Activated B cell treated with CpG ODN at 0.5 μM for 24 hours (primary cell): ENCODE measurements at places on chromosomes 6 and 20.

- DNase-seq = no peak
Measured at GRCh38 chr6:1945235-1945832, 300.1 kb downstream of the GMDS start.

- no peak for DNase-seq
Measured at GRCh38 chr6:124949706-124950105, 12.5 kb upstream of the RNF217 start.

GRCh38 chr6:54003316-54003715 is 107.9 kb upstream of the MLIP start:
- DNase-seq = no peak

- no peak for DNase-seq
Measured at GRCh38 chr6:134603561-134603960, 285.6 kb upstream of the SGK1 start.

DNA sequence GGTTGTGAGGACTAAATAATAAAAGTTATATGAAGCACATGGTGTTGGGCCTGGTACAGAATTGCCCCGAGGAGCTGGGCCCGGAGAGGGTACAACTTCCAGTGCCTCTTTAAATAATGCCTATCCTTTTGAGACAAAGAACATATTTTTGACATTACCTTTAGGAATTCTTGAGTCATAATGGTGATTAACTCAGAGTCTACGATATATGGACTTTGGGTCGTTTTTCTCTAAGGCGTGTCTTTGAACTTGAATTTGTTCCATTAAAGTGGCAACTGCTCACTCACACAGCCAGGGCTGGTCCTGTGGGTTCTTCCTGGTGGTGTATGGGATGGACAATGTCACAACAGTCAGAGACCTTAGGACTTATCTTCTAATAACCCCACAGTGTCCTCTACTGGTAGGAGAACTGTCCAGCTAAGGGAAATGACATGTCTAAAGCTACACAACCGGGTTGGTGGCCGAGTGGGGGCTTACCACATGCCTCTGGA is 106.5 kb downstream of the CDC5L start:
- no peak for DNase-seq

GRCh38 chr20:31716351-31716750 is 6.3 kb downstream of the BCL2L1 start:
- DNase-seq = no peak

DNA sequence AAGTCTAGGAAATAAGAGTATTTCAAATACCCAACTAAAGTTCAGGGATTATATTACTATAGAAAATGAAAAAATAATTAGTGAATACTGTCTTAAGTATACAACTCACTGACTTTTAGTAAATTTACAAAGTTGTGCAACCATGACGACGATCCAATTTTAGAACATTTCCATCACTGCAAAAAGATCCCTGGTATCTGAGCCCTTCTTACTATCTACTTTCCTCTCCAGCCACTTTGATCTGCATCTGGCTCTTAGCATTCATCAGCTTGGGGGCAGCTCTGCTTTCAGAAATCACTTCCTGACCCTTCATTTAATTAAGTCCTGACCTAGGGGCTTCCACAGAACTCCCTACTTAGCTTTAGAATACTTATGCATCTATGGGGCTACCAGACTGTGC is 38.2 kb upstream of the RBL1 start:
- DNase-seq = no peak

- DNase-seq = no peak
Measured at GRCh38 chr20:56350842-56351241, 7.9 kb upstream of the FAM210B start.

DNA sequence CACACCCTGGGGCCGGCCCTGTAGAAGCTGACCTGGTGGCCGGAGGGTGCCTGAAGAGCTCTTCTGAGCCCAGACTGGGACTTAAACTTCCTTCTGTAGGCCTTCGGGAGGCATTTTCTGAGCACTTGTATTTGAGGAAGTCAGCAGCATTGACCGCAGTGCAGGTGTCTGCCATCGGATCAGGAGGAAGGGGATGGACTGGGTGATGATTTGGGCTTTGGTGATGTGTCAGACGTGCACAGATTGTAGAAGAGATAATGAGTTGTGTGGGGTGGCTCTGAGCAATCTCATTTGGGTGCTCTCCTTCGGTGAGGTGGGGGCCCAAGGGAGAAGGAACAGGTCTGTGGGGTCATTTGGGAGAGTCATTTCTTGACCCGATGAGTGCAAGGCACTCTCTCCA is 150.9 kb downstream of the ARID1B start:
- DNase-seq = no peak

GRCh38 chr6:2853769-2854395 is 12.2 kb upstream of the SERPINB1 start:
- no peak for DNase-seq

- no peak for DNase-seq
Measured at GRCh38 chr20:17287503-17287902, 60.7 kb downstream of the PCSK2 start.

DNA sequence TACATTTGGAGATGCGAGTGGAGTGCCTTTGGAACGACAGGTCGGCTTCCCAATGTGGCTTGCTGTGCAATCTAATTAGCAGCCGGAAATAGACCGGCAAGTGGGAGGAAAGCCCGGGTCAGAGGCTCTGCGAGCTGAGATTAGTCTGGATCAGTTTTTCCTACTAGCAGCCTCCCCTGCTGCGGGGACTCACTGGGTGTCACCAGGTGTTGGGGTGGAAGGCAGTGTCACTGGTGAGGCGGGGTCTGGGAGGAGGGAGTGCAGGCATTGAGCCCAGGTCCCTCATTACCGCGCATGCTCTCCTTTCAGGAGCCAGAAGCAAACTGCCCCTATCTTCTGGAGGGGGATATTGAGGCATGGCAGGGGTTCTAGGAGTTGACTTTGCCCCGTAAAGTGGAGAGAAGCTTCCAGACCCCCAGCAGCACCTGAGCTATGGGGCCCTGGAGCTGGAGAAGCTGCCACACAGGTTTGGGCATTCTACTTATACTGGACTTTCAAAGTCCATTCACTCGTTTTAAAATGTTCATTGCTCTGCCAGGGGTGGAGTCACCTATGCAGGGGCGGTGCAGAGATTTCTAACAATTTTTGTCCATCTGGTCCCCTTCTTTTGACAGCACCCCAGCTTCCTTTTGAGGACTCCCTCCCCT is 11.0 kb downstream of the SULF2 start:
- DNase-seq = no peak

- DNase-seq = no peak
Measured at GRCh38 chr6:165497472-165497871, 165.6 kb downstream of the PDE10A start.

DNA sequence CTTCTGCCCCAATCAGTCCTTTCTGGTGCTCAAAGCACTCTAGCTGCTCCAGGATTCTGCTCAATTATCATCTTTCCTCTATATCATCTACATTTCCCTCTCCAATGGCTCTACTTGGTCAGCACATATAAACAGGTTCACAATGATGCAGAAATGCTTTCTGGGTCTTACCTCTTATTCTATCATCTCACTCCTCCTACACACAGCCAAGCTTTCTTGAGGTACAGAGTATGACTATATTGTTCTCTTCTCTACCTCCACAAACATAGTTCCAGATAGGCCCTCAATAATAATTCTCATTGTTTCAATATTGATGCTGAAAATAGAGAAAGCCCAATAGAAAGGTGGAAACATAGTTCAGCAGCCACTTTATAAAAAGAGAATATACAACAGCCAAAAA is 48.2 kb downstream of the HIVEP2 start:
- no peak for DNase-seq

DNA sequence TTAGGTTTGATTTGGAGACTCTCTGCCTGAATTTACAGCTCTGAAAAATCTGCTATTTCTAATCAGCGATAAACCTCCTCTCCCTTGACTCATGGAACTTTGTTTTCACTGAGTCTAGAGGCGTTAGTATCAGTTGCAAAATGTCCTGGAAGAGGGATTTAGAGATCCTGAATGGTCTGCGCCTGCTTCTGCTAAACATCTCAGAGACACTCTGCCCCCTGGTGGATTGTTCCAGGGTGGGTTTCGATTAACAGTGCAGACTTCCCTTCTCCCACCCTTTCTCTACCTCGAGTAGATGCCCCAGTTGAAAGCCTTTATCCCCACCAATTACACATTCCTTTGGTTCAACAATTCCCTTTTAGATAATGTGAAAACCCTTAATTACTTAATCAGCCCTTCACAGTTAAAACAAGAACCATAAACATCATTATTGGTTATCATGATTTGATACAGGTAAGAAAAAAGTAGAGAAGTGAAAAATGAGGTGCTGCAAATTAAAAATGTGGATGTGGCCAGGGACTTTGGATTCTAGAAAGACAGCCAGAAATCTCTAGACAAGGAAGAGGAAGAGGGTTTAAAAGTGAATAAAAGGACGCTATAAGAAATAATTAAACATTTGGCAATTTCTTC is 5.5 kb downstream of the HTR1B start:
- no peak for DNase-seq

GRCh38 chr6:46377209-46377608 is 114.0 kb downstream of the RCAN2 start:
- no peak for DNase-seq

DNA sequence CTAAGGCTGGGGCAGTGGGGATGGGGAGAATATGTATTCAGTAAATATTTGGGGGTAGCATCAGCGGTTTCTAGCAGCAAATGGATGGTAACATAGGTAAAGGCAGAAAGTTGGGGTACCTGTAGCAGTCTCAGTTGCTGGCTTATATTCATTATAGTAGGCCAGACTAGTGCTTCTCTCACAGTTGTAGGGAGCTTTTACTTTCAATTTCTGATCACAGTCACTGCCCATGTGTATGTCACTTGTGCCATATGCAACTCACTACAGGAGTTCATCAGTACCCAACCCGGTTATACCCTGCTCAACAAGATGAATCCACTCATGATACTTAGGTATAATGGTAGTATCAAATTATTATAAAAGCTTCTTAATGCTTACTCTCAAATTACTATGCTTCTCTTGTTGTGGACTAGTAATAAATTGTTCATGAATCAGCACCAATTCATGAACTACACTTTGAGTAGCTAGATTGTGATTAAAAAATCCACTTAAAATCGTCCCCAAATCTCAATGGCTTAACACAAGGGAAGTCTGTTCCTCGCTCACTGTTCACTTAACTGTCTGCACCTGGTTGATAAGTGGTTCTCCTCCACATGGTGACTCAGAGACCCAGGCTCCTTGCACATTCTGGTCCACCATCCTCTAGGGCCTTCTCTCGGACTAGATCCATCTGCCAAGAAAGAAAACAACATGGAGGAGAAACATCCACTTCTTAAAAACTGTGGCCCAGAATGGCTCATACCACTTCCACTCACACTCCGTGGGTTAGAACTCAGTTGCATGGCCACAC is 31.3 kb upstream of the MYLIP start:
- no peak for DNase-seq

DNA sequence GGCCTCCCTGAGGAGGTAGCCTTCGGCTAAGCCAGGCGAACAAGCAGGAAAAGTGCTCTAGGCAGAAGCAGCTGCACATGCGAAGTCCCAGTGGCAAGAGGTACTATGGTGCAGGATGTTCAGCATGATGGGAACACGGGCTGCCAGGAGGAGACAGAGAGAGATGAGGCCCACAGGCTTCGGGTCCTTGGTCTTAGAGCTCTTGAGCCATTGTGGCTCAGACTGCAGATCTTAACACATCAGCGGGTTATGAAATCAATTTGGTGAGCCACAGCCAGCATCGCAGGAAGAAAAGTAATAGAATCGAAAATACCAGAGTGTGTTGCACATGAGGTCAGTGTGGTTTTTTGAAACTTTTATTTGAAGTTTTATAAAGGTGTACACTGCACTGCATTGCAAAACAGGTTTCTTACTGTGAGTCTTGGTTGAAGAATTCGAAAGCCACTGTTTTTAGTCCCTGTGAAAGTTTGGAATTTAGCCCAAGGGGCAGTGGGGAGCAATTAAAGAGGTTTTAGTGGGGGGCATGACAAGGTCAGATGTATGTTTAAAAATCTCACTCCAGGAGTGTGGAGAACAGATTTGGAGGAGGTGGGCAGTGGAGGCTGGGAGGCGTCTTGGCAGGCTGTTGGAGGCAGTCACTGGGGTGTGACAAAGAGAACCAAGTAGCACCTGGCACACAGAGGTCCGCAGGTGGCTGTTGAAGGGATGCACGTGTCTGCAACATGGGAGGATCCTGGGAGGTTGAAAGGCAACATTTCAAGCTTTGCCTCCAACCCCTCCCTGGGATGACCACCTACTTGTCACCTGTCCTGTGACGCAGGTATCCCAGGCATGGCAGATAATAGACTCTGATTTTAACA is 69.3 kb downstream of the EYA2 start:
- DNase-seq = no peak

GRCh38 chr6:18413381-18413780 is 26.2 kb downstream of the RNF144B start:
- DNase-seq = no peak

DNA sequence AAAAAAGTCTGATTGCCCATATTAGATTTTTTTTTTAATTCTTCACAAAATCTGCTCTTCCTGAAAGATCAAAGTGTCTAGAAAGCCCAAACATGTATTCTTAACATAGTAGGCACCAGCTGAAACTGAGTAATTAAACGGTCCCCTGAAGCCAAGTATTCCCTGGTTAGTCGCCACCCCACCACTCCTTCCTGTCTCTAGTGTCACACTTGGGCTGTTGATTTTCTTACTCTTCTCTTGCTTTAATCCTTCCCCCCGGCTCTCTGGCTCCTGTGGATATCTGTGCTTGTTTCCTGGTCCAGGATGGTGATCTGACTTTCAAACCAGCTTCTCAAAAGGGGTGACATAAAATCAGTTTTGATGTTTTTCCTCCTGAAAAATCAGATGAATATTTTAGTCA is 162.9 kb downstream of the QKI start:
- no peak for DNase-seq
